ENCODE measurements at places on chromosomes 2 and 18. TPM values are rescaled to one million over a fixed set of nuclear protein-coding genes. Genes with fewer than 3 reads are reported as not detected.

DNA sequence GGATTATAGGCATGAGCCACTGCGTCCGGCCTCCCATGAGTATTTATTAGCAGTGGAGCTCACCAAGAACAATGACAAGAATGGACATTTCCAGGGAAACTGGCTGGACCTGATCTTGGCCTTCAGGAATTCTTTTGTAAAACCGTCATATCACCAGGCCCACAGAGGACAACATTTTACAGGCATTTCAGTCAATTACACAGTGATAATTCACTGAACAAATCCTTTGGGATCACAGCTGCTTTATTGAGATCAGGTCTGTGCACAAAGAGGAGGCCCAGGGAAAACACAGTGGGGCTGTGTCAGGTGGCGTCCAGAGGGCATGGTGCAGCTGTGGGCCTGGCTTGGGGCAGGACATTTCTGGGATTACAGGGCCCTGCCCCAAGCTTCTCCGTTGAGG lies 30.1 kb upstream of the GTF2A1L start:
- no peak for DNase-seq
- H3K4me1 ChIP-seq: no peaks in the 10 kb centered on the region

The CNGA3 gene
- total RNA-seq: not detected

The HOXD12 gene
- not detected for total RNA-seq

- H3K27me3 ChIP-seq: no peaks in the 10 kb centered on the region
- H3K36me3 ChIP-seq: no peaks in the 10 kb centered on the region
- no peak overlapping the region for H3K27ac ChIP-seq
- peaks cover 27% of the 10 kb centered on the region for H3K4me1 ChIP-seq
- no peak for DNase-seq
- no peak overlapping the region for H3K4me3 ChIP-seq
Observed at GRCh38 chr18:44786688-44787087, 106.0 kb downstream of the SETBP1 start.

DNA sequence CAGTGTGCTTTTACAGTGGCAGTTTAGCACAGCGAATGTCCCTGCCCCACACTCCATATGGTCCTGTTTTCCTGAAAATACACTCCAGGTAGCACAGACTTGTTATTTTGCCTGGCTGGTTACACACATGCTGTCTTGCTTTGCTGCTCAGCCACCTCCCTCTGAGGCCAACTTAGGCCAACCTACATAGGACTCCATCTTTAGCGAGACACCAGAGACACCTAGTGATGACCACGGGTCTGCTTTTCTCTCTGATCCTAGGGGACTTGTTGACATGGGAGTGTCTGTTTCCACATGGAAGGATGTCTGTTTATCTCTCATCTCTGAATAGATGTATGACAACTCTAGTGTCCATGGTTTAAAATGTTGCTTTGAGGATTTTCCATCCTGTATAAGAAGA lies 43.3 kb downstream of the PLEKHB2 start:
- no peak overlapping the region for H3K27ac ChIP-seq
- H3K27me3 ChIP-seq: no peaks in the 10 kb centered on the region
- no peak overlapping the region for H3K4me3 ChIP-seq
- peaks cover 22% of the 10 kb centered on the region for H3K36me3 ChIP-seq

All from HepG2 (cell line).